Activated naive CD4-positive, alpha-beta T cell treated with Interleukin-2 at 50 U/mL for 16 hours (primary cell): ENCODE measurements at places on chromosomes 4 and X.

DNA sequence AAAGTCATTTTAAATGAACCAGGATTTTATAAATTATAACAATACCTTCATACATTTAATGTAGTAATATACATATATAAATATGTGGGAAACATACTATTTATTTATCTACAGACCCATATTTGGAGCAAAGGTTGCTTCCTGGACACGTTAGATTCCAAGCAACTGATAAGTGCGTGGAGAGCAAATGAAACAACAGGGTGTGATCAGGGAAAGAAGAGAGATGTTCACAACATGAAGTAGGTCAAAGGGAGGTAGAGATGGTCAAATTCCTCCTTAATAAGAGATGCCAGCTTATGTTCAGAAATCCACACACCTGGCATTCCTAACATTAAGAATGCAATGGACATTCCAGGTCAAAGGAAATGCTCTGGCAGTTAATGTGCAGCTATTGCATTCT, 53.1 kb upstream of the HPGD start:
- no peak for DNase-seq

GRCh38 chrX:66760651-66761050, 121.8 kb upstream of the EDA2R start:
- no peak for DNase-seq

DNA sequence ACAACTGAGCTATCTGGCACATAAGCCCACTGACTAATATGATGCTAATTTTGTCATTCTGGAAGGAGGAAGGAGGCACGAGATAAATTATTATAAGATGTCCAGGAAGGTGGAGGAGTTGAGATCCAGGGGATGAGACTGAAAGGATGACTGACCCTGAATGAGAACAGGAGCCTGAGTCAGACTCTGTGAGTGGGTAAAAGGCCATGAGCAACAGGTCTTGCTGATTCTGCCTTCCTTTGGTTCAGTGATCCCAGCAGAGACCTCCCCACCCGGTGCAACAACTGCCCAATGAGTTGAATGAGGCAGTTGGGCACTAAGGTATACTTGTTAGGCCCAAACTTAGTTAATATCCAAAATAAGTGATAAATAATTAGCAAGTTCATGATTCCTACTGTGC, 238.1 kb upstream of the GPC4 start:
- no peak for DNase-seq

- no peak for DNase-seq
Measured at GRCh38 chr4:80022282-80022681, 50.7 kb downstream of the ANTXR2 start.

GRCh38 chrX:77668391-77669237, 117.4 kb downstream of the ATRX start:
- DNase-seq: no peak

- DNase-seq: no peak
Measured at GRCh38 chrX:118420462-118420861, 74.6 kb downstream of the WDR44 start.

DNA sequence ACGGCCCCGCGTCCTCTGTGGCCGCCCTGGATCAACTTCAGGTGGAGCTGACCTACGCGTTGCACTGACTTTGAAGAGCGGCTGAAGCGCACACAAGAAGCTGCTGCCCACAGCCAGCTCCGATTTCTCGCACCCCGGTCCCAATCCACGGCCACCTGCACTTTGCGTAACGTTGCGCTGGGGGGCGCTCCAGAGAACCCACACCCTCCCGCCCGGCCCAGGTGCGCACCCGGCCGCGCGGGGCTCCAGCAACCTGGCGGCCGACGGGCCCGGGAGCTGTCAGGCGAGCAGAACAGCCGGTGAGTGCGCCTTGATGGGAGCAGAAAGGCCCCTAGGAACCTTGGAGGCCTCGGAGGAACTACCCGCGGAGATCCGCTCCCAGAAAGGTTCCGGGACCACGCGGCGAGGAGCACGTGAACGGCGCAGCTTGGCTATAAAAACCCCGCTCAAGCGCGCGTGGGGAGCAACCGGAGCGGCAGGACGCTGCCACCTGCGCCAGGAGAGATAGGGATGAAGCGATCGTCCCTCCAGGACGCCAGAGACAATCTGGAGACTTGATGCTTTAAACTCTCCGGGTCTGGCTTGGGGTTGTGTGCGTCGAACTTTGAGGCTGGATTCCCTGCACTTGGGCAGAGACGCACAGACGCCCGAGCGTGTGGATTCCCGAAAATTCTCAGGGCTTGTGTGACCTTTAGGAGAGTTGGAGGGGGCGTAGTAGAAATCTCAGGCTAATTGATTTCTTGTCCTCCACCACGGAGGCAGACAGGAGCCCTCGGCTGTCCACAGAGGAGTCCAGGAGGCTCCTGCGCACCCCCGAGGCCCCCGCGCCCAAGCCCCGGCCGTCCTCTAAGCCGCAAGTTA, 591 bp upstream of the NWD2 start:
- no peak for DNase-seq

DNA sequence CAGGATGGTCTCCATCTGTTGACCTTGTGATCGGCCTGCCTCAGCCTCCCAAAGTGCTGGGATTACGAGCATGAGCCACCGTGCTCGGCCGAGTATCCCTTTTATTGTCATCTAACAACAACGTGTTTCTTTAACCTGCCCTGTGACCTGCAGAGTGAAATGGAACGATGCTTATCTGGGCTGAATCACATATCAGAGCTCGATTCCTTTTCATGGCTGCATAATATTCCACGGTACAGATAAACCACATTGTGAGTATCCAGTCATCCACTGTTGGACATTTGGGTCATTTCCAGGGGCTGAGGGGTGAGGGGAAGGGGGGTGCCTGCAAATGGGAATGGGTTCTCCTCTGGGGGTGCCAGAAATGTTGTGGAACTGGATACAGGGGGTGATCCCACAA, 260.0 kb downstream of the ASMT start:
- DNase-seq: no peak

GRCh38 chr4:185774131-185774653, 37.8 kb downstream of the SORBS2 start:
- DNase-seq: no peak

GRCh38 chrX:41184312-41184711, 99.1 kb downstream of the USP9X start:
- no peak for DNase-seq
